ENCODE measurements at places on chromosomes 5 and 9.

DNA sequence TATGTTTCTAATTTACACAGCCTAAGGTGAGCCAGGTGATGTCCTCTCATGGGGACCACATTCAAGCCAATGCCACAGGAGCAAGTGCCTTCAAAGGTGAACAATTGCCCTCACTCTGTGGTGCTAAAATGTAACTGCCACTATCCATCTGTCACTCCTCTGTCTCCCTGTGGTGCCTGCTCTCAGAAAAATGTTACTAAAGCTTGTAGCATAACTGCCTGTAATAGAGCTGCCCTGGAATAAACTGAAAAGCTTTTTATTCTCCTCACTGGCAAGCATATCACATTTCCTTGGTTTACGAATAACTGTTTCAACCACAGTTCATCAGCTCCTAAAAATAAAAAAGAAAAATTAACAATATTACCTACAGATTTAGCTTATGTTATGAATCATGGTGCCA, 142.4 kb downstream of the ST8SIA4 start:
- no peak for DNase-seq

GRCh38 chr5:99122976-99123375, 194.2 kb upstream of the CHD1 start:
- DNase-seq, result no peak

- DNase-seq, result no peak
These were observed 651 bp downstream of the HRH2 start for GRCh38 chr5:175658299-175659145.

DNA sequence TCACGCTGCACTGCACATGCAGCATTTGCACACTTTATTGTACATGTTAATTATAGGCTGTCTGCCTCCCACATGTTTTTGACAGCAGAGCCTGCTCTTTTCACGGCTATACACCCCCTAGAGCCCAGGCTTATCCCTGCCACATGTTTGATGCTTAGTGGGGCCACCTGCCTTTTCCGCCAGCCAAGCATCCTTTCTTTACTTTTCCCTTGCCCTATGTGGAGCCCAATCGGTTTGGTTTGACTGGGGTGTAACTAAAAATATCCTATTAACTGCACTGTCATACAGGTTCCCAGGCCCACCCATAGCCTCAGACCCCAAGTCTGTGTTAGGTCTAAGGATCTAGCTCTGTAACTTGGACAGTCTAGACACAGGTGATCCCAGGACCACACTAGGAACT, 18.9 kb upstream of the S1PR3 start:
- DNase-seq, result no peak

GRCh38 chr5:41650131-41650530, 139.7 kb upstream of the PLCXD3 start:
- DNase-seq, result no peak

DNA sequence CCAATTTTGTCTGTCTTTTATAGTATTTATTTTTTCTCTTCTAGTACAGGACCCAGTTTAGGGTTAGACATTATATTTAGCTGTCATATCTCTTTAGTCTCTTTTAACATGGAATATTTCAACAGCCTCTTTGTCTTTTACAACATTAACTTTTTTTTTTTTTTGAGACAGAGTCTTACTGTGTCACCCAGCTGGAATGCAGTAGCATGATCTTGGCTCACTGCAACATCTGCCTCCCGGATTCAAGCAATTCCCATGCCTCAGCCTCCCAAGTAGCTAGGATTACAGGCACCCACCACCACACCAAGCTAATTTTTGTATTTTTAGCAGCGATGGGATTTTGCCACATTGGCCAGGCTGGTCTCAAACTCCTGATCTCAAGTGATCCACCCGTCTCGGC, 90.1 kb downstream of the ADAMTS6 start:
- DNase-seq, result no peak

GRCh38 chr5:151925340-151925739, 689 bp upstream of the GLRA1 start:
- DNase-seq, result no peak

GRCh38 chr5:111675201-111675934, 81.6 kb downstream of the NREP start:
- no peak for DNase-seq

- DNase-seq, result no peak
These were observed 76.2 kb upstream of the STXBP1 start for GRCh38 chr9:127535834-127536233.

DNA sequence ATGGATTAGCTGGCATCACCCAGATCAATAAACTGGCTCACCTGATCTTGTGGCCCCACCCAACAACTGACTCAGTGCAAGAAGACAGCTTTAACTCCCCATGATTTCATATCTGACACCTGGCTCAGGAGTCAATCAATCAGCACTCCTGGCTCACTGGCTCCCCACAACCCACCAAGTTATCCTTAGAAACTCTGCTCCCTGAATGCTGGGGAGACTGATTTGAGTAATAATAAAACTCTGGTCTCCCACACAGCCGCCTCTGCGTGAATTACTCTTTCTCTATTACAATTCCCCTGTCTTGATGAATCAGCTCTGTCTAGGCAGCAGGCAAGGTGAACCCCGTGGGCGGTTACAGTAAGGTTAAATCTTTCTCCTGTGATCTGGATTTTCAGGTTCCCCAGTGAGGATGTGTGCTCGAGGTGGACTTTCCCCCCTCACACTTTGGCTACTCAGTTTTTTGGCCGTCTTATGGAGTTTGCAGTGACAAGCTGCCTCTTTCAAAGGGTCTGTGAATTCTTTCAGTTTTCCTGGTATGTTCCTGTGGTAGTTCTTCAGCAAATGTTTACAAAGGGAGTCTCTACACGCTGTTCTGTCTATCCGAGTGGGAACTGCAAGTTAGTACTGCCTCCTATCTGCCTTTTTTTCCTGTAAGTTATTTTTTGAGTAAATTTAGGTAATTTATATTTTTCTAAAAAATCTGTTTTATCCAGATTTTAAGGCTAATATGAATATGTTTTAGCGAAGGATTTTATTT, 500.2 kb upstream of the NUDT12 start:
- no peak for DNase-seq

GRCh38 chr5:136028782-136029742, at the start of gene TGFBI:
Gene TGFBI (plus strand): TSS chr5:136028988. CDS start chr5:136029056, 68 bp downstream.
- DNase-seq, result no peak

DNA sequence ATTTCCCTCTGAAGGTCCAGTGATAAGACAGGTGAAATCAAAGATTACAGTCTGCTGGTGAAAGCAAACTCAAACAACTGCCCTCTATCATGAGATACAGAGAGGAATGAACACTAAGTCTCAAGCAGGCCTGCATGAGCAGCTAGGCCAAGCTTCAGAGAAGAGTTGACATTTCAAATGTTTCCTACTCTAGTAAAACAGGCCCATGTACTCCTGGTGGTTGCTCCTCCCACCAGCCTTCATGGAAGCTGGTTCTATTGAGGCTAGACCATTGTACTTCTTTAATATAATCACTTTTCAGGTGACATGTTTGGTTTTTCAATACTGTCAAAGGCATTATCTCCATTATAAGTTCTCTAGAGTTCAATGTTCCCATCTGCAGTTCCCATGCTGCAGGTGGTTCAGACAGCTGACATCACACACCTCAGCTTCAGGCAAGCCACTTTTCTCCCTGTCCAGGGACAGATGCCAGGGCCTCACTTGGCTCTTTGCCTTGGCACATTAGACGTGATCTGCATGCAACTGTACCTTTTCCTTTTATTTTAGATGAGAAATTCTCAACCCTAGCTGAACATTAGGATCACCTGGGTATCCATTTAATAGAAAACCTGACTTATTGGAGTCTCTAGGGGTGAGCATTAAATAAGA, 89.8 kb downstream of the PIK3R1 start:
- no peak for DNase-seq

GRCh38 chr5:178247481-178248456, 15.2 kb upstream of the PHYKPL start:
- DNase-seq, result no peak

- DNase-seq, result no peak
These were observed 308.8 kb downstream of the IRX2 start for GRCh38 chr5:2442496-2443354.

DNA sequence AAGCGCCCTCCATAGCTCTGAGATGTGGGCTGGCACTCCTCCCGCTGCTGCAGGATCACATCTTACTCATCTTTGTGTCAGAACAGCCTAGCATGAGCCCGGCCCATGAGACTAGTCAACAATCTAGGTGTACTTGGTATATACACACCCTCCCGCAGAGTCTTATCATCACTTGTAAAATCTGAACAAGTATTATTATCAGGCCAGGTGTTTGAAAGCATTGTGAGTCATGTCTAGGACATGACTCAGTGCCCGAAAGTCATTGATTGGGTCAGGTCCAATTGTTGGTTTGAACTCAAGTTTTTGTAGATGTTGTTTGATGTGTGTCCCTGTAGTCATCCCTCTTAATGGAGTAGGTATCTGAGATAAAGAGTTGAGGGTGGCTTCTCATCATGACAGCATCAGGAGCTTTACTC, 108.7 kb downstream of the CFAP90 start:
- no peak for DNase-seq

- no peak for DNase-seq
These were observed 581.8 kb downstream of the ACTL7B start for GRCh38 chr9:108273988-108274387.

DNA sequence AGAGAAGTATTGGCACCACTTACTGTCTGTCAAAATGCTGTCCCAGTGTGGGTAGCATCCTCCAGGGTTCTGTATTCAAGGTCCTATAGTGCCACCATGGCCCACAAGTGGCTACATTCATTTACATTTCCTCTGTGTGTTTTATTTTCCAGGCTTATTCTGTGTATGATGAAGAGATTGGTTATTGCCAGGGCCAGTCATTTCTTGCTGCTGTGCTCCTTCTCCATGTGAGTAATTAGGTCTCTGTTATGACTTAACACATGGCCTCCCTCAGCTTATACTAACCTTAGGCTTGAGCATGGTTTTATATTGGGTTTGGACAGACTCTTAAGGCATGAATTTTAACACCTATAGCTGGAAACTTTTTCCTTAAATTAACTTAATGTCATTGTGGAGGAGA, 36.7 kb downstream of the GPR21 start:
- DNase-seq, result no peak

- no peak for DNase-seq
These were observed 37.0 kb downstream of the INIP start for GRCh38 chr9:112680731-112681402.

- no peak for DNase-seq
These were observed 660.3 kb upstream of the WWC1 start for GRCh38 chr5:167631191-167631590.

DNA sequence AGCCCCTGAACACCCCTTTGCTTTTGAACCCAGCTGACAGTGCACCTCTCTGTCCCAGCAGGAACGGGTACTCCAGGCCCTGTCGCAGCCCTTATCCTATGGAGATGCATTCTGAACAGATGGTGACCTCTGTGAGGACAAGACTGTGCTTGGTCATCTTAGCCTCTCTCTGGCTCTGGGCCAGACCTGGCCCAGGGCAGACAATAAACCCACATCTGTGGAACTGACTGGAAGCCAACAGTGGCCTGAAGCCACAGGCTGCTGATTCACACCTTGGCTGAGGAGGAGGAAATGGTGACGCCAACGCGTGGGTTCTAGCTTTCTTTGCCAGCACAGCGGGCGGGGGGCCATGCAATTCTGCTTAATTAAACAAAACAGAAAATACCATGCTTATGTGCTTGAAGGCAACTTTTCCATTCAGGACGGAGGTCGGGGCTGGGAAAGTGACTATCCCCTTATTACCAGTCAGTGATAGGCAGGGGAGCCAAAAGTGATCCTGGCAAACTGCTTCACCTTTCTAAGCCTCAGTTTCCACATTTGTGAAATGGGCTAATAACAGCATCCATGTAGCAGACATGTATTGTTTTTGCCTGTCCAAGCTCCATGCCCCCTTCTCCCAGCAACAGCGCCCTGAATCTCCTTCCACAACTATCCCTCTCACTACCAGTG, 10.8 kb downstream of the SH3PXD2B start:
- DNase-seq, result no peak

GRCh38 chr5:40909723-40910122, 426 bp downstream of the C7 start:
- DNase-seq, result no peak

DNA sequence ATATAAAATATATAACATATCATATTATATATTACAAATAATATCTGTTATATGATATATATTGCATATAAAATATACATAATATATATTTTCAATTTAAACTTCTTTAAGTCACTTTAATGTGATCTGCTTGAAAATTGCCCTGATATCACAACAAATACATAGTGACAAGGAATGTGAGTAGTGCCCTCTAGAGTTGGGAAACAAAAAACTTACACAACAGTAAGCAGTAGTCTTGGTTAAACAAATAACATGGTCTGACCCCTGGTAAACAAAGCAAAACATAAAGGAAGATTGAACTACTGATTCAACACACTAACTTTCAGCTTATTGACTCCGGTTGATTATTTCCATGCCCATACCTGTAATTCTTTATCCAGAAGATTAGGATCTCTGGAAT, 188.3 kb upstream of the NMUR2 start:
- no peak for DNase-seq

GRCh38 chr5:95701074-95701473, 18.3 kb upstream of the SPATA9 start:
- DNase-seq, result no peak

DNA sequence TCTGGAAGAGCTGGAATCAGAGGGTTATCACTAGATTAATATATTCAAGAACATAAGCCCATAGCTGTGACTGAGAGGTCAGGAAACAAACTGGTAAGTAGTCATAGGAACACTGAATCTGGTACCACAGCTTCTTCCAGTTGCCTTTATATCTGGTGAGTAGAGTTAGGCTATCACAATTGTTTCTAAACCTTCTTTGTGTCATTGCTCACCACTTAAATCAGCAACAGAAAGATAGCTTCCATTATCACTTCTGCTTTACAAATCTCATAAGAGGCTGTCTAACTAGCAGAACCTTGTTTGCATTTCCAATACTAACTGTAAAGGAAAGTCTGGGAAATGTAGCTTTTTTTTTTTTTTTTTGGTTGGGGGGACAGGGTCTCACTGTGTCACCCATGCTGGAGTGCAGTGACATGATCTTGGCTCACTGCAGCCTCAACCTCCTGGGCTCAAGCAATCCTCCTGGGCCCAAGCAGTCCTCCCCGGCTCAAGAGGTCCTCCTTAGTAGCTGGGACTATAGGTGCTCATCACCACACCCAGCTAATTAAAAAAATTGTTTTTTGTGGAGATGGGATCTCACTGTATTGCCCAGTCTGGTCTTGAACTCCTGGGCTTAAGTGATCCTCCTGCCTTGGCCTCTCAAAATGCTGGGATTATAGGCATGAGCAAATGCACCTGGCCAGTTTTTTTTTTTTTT, 22.0 kb downstream of the CDC42SE2 start:
- DNase-seq, result no peak

DNA sequence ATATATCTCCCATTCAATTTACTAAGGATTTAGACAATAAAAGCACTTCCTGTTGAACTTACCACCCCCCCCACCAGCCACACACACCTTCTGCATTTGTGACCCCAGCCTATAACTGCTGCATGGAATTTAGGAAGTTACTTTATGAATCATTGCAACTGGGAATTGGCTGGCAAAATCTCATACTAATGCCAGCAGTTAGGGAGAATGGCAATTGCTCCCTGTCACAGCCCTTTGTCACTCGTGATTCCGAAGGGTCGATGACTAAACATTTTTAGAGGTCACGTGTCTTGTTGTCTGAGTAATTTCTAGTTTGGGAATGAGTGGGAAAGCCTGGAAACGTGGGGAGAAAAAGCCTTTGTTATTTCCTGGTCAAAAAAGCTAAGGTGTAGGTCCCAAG, 46.6 kb upstream of the PCA3 start:
- DNase-seq, result peak; percentile 48

- DNase-seq, result no peak
These were observed 301.7 kb upstream of the SEMA6A start for GRCh38 chr5:116876240-116876840.

All from retinal pigment epithelial cell (primary cell).